ENCODE measurements at places on chromosomes 4 and X.

GRCh38 chrX:71222929-71223328 is at the start of gene GJB1:
Gene GJB1 (plus strand): TSS chrX:71223224. CDS start chrX:71223708, 484 bp downstream.
- no peak for DNase-seq

DNA sequence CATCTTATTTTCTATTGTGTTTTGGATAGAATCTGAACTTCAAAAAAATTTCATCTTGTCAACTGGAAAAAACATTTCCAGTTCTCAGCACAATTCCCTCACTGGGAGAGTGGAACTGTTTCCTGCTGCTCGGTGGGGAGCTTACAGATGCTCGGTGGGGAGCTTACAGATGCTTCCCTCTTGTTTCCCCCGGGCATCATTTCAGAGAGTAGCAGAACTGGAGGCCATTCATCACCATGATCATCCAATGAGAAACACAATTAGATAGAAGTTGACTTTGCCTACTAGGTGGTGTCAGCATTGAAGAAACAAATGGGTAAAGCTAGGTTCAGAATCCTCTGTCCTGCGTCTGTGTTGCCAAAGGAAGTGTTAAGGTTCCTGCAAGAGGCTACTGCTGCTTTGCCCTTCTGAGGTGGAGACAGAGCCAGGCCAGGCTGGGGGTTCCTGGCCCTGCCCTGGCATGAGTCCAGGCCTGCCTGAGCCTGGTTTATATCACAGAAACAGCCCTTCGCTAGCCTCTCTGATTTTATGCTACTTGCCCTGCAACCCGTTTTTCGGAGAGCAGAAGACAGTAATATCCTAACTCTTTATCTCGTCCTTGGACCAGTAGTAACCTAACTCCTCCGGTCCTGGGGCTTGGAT is 70.6 kb downstream of the TAPT1 start:
- no peak for DNase-seq

DNA sequence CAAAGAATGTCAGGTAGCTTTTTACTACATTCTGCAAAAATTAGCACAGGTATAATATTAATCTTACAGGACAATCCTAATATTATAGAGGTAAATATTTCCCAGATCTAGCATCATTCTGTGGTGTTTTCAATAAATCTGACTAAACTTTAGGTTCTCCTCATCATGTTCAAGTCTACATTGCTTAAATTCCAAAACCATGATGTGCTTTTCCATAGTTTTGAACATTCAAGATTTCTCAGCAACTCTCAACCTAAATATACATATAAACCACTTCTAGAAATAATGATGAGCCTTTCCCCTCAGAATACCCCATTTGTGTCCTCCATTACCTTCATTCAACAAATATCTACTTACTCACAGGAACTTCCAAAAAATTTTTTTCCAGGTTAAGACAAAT is 23.1 kb downstream of the EIF4E start:
- no peak for DNase-seq

DNA sequence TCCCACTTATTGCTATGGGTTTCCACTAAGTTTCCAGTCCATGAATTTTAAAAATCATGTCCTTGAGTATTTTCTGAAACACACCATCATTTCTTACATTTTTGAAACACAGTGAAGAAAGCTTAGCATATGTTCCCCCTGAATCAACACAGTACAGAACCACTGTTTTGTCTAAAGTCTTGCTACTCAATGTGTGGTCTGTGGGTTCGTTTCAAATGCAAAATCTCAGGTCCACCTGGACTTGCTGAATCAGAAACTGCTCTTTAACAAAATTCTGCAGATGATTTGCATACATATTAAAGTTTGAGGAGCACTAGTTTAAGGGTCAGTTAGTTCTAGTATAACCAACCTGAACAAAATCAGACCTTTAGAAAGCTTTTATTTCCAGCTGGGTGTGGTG is 60.4 kb downstream of the SUPT20HL2 start:
- no peak for DNase-seq

DNA sequence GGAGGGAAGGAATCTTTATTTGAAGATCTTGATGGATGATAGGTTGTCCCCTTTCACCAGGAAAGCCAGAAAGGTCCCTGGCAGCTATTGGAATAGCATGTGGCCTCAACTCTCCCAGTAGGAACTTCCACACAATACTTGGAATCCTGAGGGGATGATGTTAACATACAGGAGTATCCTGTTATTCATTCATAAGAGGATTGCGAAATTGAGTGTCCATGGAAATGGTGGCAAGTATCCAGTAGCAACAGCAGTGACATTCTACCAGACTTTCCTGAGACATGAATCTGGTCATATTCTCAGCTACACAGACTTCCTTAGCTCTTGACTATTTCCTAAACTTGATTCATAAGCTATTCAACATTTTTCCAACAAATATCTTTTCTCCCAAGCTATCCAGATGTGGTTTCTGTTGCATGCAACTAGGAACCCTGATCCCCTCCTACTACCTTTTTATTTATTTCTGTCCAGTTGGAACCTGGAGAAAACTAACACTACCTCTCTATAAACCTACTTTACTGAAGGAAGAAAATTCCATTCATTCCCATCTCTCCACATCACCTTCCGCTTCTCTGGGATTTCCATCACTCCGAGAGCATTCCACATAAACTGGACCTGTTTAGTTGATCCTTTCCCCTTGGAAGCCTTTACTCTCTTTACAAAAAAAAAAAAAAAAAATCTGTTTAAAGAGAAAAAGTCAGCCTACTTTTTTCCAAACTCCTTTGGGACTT is 101.8 kb downstream of the ANXA5 start:
- peak; percentile 88 for DNase-seq

DNA sequence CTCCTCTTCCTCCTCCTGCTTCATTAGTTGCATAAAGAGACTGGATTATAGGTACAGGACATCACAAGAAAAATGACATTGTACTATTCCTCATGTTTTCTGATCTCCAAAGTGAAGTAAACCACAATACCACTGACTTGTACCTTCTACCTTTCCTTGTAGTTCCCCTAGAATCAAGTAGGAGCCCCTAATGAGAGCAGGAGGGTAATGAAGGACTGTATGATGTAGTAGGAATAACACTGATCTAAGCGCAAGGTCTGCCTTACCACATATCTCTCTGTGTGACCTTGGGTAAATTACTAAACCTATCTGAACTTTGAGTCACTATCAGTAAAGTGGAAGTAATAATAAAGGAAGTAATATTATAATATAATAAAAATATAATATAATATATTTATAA is 3.6 kb downstream of the VSIG4 start:
- DNase-seq = no peak

DNA sequence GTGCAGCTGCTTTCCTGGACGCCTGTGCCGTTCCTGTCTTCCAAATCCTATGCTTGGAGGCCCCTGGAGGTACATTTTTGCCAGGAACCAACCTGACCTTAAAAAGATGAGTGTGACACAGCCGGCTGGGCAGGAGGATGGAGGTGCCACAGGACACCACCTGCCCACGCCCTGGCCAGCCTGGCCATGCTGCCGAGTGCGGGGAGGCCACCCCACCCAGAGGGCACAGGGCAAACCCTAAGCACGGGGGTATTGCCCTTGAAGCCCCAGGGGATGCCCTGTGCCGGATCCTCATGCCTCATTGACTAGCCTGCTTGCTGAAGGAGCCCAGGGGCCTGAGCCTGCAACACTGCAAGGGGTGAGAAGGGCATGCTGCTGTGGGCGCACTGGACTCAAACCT is 20.1 kb downstream of the FGFR3 start:
- DNase-seq = no peak

DNA sequence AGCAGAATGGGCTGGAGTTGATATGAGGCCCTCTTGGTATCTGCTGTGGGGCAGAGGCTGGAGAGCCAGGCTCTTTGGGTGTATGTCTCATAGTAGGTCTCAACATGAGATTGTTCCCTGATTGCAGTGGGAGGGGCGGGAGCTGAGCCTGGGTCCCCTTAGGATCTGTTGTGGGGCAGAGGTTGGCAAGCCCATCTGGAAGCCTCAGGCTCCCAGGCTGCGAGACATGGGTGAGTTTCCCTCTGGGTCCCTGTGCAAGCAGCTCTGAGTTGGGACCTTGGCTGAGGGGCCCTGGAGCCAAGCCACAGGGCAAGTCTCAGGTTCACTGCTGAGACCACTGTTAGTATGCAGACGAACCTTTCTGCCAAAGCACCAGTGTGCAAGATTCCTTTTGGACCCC is 201.9 kb downstream of the ARHGAP10 start:
- DNase-seq = no peak

GRCh38 chr4:113760094-113760794 is 1.3 kb downstream of the CAMK2D start:
- peak; percentile 50 for DNase-seq

DNA sequence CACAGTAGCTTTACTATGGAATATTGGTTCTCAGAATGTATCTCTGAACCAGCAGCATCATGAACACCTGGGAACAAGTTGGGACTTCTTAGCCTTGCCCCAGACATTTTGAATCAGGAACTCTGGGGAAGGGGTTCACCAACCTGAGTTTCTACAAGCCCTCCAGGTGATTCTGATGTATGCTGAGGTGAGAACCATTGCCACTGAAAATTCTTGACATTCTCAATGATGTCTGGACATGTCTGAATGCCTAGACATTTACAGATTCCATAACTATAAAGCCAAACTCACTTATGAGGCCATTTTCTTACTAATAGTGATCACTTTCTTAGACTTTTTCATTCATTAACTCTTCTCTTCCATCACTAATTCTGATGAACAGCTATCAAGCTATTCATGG is 389.4 kb upstream of the FTHL17 start:
- no peak for DNase-seq

DNA sequence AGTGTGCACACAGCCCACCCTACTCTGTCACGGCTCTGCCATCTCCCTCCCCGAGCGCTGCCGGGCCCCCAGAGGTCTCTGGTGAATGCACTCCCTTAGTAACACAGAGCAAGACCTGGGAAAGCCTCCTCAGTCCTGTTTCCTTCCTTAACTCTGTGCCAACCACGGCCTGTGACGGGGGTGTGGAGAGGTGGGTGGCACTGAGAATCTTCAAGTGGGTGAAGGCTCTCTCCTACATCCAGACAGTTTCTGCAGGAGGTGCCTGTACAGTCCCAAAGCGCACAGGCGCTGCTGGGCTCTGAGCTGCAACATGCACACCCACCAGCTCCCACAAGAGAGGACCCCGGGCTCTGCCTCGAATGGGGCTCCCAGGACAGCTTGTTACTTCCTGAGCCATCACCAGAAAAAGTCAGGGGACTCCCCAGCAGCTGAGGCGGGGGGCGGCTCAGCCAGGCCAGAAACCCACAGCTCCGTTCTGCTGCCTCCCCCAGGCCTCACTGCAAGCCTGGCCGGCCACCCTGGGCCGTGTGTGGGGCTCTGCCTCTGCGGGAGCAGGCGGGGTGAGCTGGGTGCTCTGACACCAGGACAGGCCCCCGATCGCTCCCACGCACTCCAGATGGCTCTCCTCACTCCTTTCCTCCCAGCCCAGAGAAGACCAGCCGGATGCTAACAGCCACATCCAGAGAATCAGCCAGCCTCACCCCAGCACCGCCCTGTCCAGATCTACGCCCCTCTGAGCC is 29.7 kb downstream of the FAM53A start:
- DNase-seq = no peak

GRCh38 chrX:50813843-50814661 is at the start of gene SHROOM4:
Gene SHROOM4 (minus strand): TSS chrX:50814194. CDS start chrX:50814018, 176 bp downstream.
- DNase-seq = peak; percentile 48

DNA sequence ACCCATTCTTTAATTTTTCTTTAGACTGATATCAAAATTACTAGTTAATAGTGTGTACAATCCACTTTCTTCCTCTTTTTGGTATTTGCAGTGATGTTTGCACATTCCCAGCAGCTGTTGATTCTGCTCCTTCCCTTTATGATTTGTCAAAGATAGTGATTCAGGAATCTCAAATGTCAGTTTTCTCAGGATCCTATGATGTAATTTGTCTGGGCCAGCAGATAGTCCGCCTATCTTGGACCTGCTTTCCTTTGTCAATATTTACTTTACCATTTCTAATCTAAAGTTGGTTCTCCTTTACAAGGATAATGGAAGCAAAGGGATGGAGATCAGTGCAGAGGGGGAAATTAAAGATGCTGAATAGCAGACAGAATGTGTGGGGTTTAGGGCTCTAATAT is 122.1 kb downstream of the REELD1 start:
- no peak for DNase-seq

- DNase-seq = peak; percentile 50
Observed at GRCh38 chr4:155881555-155881954, 15.5 kb upstream of the ASIC5 start.

GRCh38 chr4:127210893-127211649 is 421.7 kb upstream of the INTU start:
- DNase-seq = no peak

GRCh38 chr4:146379744-146380143 is 142.0 kb downstream of the SLC10A7 start:
- peak; percentile 21 for DNase-seq

DNA sequence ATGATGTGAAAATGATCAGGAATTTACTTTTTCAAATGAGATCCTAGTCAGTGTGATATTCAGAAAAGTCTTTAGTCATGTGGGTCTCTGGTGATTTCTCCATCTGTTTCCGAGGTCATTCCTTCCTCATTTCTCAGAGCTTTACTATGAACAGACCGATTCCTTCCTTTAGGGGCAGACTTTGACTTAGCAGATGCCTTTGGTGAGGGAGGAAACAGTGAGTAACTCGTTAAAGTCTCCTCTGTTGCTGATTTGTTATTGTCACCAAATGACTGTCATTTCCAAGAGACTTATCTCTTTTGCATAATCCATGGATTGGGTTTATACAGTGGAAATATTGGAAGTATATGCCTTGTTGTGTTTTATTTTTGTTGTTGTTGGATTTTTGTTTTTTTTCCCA is 76.2 kb upstream of the CD99 start:
- peak; percentile 80 for DNase-seq

- peak; percentile 92 for DNase-seq
Observed at GRCh38 chr4:120692964-120693363, 229.6 kb downstream of the PRDM5 start.

DNA sequence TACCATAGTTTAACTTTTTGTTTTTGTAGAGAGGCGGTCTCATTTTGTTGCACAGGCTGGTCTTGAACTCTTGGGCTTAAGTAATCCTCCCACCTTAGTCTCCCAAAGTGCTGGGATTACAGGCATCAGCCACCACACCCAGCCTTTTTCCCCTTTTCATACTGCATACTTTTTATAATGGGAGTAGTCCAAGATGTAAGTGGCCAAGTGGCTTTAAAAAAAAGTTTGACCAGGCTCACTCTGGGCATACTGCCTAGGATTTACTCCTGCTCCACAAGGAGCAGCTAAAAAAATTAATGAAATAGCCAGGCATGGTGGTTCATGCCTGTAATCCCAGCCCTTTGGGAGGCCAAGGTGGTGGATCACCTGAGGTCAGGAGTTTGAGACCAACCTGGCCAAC is 6.0 kb downstream of the GRSF1 start:
- no peak for DNase-seq

GRCh38 chrX:39759526-39760224 is 338.1 kb downstream of the BCOR start:
- DNase-seq = peak; percentile 62

DNA sequence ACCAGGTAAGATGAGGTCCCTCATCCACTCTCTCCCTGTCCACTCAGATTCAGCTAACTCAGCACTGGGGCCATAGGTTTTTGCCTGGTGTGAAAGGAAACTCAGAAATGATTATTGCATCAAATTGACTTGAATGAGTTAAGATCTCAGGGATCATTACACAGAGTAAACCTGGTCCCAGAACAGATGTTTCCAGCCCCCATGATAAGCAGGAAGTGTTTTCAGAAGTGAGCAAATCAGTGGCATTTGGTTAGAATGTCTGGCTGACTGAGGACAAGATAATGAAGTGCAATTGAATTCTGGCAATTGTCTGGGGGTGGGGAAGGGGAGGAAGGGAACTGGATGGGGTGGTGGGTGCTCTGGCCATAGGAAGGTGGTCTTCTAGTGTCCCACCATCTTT is 108.0 kb downstream of the CHIC2 start:
- no peak for DNase-seq

Measured in renal cortical epithelial cell (primary cell).